ENCODE measurements at places on chromosomes 2 and 18. TPM values are rescaled to one million over a fixed set of nuclear protein-coding genes. Genes with fewer than 3 reads are reported as not detected.

GRCh38 chr2:239727182-239727775 is 297.9 kb downstream of the NDUFA10 start:
- no peak for DNase-seq

GRCh38 chr2:23602116-23602515 is 217.1 kb downstream of the KLHL29 start:
- peak; percentile 94 for DNase-seq

DNA sequence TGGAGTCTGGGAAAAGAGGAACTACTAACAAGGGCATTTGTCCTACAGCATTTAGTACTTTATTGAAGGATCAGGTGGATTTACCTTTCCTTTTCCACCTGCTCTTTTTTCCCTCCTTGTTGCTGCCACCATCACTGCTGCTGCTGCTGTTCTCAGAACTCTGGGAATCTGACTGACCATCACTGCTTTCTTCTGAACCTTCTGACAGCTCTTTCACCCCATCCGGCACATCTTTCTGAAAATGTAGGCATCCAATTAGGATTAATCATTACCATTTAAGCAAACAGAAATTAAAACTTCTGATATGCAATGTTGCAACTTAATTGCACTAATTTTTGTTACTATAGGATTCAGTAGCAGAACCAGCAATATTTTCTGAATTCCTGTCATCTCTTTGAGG is 79.0 kb downstream of the ASXL2 start:
- no peak for DNase-seq

DNA sequence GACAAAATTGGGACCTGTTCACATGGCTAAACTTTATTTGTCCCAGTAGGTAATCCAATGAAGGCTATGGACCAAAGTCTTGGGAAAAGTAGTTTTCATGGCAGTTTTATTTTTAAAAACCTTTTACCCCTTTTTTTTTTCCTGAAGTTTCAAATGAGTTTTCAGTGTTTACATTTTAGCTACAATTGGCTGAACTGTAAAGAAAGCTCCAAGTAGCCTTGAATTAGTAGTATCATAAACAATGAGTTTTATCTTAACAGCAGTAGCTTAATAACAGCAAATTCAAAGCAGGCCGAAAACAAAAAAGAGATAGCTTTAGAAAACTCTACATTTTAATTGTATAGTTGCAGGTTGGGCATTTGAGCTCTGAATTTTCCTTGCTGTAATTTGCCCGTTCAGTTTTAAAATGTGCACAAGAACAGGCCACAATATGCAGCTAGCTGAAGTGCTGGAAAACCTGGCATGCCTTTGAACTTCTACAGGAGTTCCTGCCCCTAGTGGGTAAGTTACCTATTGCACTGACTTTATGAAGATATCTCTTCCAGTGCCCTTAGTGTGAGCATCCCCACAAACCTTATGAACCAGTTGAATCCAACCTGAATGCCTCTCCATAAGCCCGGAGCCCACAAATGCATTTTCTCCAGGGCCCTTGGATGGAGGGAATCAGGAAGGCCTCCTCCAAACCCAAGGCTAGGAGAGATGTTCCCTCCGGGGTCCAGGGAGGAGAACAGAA is 106.7 kb downstream of the XRCC5 start:
- DNase-seq, result peak; percentile 18

GRCh38 chr2:43508209-43508608 is 87.6 kb downstream of the THADA start:
- no peak for DNase-seq

- DNase-seq, result no peak
Observed at GRCh38 chr2:6368281-6368680, 497.4 kb downstream of the CMPK2 start.

- DNase-seq, result no peak
Observed at GRCh38 chr2:44771522-44771921, 170.0 kb upstream of the SIX3 start.

GRCh38 chr2:241776336-241777169 is at the start of gene GAL3ST2:
Gene GAL3ST2 (plus strand): TSS chr2:241776822. CDS start chr2:241776956, 134 bp downstream.
- DNase-seq, result no peak

- no peak for DNase-seq
Observed at GRCh38 chr18:79585395-79586370, 93.9 kb upstream of the CTDP1 start.

GRCh38 chr2:187982668-187983067 is 309.0 kb upstream of the GULP1 start:
- DNase-seq, result peak; percentile 42

DNA sequence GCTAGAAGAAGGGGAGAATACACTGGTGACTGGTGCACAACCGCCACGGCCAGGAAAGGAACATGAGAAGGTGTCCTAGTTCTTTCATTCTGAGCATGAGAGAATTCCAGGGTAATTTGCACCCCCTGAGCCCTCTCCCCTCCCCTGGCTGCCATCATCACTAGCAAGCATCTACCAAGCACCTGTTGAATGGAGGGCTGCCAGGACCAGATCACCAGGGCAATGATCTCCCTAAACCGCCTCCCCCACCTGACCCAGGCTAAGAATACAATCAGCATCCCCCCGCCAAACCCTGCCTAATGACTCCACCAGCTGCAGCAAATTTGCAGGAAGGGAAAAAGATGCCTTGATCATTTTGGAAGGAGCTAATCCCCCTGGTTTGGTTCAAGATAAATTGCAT is 100.2 kb downstream of the STPG4 start:
- DNase-seq, result no peak

- no peak for DNase-seq
Observed at GRCh38 chr18:45627204-45627526, 11.9 kb downstream of the SLC14A2 start.

DNA sequence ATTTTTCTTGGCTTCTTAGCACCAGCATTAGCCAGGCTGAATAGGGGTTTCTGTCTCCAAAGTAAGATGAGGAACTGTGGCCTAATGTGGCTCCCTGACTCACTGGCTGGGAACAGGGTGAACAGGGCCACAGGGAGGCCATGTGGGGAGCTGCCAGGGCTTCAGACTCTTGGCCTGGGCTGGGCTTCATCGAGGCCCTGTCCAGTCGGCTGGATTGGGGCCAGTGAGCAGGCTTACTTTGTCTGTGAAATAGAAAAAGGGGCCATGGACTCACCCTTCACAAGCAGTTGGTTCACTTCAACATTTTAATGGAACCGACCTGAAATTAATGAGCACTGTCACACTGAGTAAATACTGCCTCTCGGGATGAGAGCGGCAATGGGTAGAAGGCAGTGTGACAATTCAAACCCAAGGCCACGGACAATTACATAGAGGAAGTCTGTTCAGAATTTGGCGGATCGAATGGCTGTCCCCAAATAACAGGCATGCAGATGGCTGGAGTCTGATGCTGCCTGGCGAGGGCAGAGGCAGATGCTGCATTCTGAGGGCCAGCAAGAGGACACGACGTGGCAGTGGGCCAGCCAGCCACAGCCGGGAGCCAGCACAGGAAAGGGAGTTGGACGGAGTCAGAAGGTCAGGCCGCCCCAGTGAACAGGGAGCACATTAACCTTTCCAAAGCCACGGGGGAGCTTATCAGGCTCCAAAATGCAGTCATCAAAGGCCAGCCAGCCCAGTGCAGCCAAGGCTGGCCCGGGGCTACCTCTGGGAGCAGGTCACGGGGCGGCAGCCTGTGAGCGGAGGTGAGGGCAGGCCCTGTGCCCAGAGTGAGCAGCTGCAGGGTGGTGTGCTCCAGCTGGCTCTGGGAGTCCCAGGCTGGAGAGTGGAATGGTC is 146.6 kb upstream of the REV1 start:
- DNase-seq, result peak; percentile 14

GRCh38 chr2:224929512-224929911 is 112.8 kb downstream of the DOCK10 start:
- no peak for DNase-seq

DNA sequence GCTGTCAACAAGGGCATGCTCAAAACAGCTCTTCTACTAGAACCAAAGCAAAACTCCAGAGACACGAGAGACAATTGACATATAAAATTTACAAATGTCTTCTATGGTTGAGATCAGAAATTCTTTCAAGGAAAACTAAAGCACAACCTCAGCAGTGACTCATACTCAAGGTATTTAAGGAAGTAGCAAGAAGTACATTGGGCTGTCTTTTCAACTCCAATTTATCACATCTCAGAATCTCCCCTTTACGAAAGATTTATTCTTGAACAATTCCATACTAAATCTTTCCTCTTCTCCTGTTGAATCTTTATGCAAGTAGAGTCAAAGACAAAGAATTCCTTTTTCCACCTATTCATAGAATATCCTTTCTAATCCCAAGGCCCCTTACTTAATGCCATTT is 324.0 kb downstream of the IRS1 start:
- peak; percentile 22 for DNase-seq

GRCh38 chr2:169528271-169528701 is 18.8 kb downstream of the KLHL41 start:
- peak; percentile 57 for DNase-seq

GRCh38 chr2:148014616-148015015 is 5.9 kb downstream of the ORC4 start:
- no peak for DNase-seq

- DNase-seq, result no peak
Observed at GRCh38 chr2:240048237-240048636, 5.1 kb downstream of the OR6B3 start.

GRCh38 chr18:3193331-3193730 is 26.4 kb downstream of the MYOM1 start:
- no peak for DNase-seq

- no peak for DNase-seq
Observed at GRCh38 chr2:194566907-194567660, 1089.9 kb upstream of the SLC39A10 start.

DNA sequence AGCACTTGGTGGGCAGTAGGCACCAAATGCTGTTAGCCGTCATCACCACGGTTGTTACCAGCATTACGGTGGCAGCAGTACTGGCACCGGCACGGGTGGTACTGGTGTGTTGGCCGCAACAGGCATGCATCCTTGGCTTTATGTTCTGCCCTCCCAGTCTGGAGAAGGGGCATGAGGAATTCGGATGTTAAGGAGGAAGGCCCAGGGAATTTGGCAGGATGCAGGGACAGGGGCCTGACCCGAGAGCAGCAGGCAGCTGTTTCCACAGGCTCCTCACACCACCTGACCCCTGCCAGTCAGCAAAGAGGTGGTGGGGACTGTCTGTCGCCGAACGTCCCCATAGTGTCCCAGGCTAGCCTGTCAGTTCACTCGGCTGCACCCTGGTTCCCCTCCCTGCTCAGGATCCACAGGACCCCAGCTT is 79.0 kb downstream of the EDAR start:
- no peak for DNase-seq

DNA sequence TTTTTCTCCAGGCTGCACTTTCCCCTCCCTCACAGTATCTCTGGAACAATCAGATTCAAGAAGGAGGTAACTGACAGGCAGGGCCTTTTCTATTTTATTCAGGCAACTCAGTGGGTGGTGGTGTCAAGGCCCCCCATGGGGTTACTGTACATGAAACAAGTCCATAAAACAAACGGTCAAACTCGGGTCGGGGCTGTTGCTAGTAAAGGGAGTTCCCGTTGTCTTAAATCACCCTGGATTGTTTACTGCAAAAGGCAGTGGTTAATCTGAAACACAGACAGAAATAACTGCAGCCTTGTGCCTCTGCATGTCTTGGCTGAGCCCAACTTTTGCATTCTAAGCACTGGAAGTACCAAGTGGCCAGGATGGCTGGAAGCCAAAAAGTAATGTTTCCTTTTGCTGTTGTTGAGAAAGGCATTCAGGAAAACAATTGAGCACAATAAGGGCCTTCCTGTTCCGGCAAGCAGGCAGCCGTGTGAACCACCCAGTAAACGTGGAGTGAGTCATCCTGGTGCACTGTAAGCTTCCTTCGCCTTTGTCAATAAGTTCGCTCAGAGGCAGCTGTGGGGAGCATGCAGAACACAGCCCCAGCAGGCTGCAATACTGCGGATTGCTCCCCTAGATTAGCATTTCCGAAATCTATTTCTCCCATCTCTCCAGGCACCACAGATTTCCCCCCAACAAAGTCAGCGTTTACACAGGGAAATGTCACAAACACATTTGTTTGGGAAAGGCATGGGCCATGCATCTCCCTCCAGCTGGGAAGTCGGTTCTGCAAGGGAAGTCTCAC is 149.6 kb downstream of the IRS1 start:
- peak; percentile 94 for DNase-seq

DNA sequence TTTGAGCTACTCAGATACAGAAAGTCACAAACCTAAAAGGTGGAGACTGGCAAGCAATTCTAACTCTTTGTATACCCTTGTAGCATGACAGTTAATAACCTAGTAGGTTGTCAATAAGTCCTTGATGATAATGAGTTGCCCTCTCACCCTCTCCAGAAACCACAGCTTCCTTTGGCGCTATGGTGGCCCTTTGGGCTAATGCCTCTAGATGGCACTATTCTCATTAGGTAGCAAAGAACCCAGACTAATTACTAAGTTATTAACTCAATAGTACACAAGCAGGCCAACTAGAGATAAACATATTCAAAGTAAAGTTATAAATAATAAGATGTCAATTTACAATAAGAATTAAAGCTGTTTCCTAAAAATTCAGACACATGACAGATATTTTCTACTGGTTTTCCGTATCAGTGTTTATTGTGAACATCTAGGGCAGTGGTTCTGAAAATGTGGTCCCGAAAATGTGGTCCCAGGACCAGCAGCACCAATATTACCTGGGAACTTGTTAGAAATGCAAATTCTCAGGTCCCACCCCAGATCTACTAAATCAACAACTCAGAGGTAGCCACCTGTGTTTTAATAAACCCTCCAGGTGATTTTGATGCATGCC is 41.1 kb downstream of the LDAH start:
- DNase-seq, result peak; percentile 27

GRCh38 chr2:22690096-22690495 is 694.9 kb upstream of the KLHL29 start:
- no peak for DNase-seq

DNA sequence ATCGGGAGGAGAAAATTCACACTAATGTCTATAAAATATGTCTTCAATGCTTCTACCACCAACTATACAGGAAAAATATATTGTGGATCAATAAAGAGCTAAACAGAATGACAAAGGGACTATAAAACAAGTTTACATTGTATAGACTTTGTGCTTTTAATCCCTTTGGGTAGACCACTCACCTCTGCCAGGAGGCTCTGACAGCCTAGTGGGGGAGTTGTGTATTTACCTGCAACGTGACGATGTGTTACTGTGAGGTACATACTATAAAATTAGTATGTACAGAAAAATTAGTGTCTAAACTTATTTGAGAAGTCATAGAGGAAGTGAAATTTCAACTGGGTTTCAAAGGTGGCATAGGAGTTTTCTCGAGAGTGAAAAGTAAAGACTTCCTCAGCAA is 243.3 kb upstream of the REG3G start:
- DNase-seq, result no peak

Gene EFR3B
- total RNA-seq, result 4.3 TPM

Gene GALNT3
- 9.3 TPM for total RNA-seq

Gene FAM110C
- 0.57 TPM for total RNA-seq

Gene IL1RN
- total RNA-seq, result not detected

Gene SH3RF3
- total RNA-seq, result 3.0 TPM

Gene EPHA4
- total RNA-seq, result 5.1 TPM

Gene NEMP2
- 6.7 TPM for total RNA-seq

Gene GDF7
- total RNA-seq, result 0.11 TPM

Gene AP1S3
- 15.0 TPM for total RNA-seq

Gene ANKAR
- 0.74 TPM for total RNA-seq

Gene FNDC4
- 1.9 TPM for total RNA-seq

Gene MOGAT1
- total RNA-seq, result not detected

Gene SKOR2
- total RNA-seq, result not detected
